WTC11 (cell line): ENCODE measurements at places on chromosomes 16 and 17.
A peak's percentile ranks its signal among the peaks of the same experiment; 100 is the strongest.

DNA sequence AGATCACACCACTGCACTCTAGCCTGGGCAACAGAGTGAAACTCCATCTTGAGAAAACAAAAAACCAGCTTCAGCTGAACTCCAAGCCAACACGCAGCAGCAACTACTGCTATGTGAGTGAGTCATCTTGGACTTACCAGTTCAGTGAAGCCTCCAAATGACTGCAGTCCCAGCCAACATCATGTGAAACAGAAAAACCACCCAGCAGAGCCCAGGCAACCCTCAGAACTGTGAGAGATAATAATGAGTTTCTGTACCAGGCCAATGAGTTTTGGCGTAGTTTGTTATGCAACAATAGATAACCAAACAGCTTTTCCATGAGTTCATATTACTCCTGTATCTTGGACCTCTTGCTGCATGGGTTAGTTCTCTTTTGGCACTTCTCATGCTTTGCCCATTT, 23.3 kb downstream of the PHF12 start:
- no peak for DNase-seq

- no peak for DNase-seq
These were observed 32.9 kb downstream of the BAHCC1 start for GRCh38 chr17:81428121-81428515.

- no peak for DNase-seq
These were observed 140.1 kb downstream of the CLEC16A start for GRCh38 chr16:11084484-11084875.

GRCh38 chr17:33120103-33120502, 128.5 kb downstream of the SPACA3 start:
- no peak for DNase-seq

- peak; percentile 26 for DNase-seq
These were observed 271.5 kb upstream of the C16orf82 start for GRCh38 chr16:26795184-26795583.

GRCh38 chr16:30077656-30078055, 1.9 kb downstream of the PPP4C start:
- DNase-seq, result no peak

DNA sequence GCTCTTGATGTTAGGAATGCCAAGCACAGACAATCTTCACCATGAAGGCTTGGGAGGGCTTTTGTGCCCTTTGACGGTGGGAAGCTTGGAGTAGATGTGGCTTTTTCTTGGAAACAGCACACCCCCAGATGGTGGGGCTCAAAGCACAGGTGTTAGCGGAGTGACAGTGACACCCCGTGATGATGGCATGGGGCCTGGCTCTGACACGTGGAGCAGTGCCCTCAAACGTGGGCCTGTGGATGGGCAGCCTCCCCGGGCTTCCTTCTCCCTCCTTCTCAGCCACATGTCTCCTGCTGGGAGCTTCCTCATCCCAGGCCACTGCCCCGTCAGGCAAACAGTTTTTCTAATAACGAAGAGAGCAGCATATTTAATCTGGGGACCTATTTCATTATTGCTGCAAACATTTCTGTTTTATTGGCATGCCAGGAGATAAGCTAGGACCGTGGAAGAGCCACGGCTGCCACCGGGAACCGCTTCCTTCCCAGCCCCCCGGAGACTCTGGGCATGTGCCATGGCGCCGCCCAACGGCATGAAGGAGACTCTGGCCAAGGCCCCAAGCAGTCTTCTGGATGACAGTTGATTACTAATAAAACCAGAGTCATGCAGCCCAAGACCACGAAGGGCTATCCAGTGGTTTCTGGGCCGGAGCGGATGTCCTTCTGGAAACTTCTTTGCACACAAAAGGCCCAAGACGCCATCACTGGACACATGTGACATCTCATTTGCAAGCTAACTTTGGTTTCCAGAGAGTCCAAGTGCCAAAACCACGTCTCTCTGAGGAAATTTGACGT, 280.3 kb upstream of the FOXF1 start:
- no peak for DNase-seq

- no peak for DNase-seq
These were observed 55.0 kb downstream of the PDPK1 start for GRCh38 chr16:2592786-2593185.

- DNase-seq, result no peak
These were observed 8.4 kb downstream of the TPPP3 start for GRCh38 chr16:67384778-67385510.

GRCh38 chr17:37177254-37177870, 198.4 kb upstream of the C17orf78 start:
- no peak for DNase-seq

DNA sequence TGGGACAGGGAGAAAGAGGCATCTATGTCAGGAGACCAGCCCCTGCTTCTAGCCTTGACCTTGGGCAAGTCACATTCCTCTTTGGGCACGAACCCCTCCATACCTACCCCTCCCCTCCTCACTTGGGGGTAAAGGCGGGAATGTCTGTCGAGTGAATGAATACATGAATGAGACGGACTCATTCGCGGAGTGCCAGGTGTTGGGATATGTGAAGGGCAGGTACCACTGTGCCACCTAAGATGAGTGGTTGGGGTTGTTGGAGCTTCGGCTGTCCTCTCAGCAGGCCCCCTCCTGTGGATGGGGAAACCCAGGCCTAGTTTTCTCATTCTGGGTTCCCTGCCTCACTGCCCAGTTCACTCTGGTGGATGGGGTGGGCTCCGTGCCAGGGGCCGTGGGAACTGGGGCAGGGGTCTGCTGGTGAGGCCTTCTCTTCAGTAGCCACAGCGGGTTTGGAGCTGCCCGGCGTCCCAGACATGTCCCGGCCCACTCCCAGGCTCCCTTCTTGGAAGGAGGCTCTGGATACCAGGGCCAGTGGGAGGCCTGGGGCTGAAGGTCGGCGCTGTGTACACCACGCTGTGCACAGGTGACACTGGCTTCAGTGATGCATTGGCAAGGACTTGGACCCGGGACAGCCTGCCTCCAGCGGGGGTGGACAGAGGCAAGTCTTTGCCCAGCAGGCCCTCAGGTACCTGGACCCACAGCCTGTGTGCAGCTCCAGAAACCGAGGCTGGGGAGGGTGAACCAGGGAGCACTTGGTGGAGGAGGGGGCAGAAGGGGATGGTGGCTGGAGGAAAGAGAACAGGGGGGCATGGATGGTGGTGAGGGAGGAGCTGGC, 5.6 kb downstream of the GLIS2 start:
- no peak for DNase-seq

DNA sequence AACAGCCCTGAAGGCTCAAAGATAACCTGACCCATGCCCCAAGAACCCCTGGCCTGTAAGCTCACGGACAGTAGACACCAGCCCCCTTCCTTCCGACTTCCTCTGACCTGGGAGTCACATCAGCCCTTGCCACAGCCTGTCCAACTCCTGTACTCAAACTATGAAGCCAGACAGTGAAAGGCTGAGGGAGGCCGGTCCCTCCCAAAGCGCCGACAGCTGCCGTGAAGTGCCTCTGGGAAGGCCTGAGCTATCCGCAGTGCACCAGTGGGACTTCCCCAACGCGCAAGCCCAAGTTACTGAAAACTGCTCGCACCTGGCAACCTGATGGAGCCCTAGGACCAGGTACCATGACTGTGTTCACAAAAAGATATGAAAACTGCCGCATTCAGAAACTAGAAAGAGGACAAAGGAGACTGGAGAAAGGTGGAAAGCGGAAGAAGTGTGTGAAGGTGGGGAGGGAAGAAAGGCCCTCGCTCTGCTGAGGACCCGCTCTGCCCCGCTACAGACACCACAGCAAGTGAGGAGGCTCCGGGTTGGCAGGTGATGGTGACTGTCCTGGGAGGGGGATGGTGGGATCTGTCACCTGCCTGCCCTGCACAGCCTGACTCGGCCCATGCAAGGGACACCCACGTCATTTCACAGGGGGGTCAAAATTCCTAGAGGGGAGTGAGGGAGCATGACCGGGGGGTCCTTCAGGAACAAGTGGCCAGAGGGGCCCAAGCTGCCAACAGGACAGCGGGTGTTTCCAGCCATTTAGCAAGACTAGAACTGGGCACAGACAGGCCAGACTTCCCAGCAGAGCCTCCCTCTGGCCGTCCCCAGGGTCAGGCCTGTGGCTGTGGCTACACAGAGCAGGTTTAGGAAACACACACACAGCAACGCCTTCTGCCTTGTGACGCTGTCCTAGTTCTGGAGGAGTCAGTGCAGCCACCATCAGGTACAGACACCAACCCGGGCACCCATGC, 13.1 kb upstream of the TRAP1 start:
- DNase-seq, result no peak
